NCI-H2171 (cell line): ENCODE measurements at places on chromosomes 16 and 17.

- peak; percentile 74 for DNase-seq
Measured at GRCh38 chr17:58587713-58588117, 73.3 kb upstream of the MTMR4 start.

DNA sequence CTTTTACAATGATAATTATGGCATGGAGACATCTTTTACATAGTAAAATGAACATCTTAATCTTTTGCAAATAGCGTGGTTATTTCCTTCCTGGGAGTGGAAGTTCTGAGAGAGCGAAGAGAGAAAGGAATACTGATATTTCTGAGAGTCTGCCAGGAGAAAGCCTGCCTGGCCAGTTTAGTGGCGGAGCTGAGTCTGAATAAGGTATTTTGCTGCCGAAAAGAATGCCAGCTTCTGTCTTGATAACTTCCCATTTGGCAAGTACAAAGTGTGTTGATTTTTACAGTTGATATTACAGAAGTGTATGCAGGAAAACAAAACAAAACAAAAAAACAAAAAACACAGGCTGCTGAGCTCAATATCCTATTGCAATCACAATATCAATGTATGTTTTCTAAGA, 55.9 kb downstream of the KCNJ2 start:
- DNase-seq = no peak

DNA sequence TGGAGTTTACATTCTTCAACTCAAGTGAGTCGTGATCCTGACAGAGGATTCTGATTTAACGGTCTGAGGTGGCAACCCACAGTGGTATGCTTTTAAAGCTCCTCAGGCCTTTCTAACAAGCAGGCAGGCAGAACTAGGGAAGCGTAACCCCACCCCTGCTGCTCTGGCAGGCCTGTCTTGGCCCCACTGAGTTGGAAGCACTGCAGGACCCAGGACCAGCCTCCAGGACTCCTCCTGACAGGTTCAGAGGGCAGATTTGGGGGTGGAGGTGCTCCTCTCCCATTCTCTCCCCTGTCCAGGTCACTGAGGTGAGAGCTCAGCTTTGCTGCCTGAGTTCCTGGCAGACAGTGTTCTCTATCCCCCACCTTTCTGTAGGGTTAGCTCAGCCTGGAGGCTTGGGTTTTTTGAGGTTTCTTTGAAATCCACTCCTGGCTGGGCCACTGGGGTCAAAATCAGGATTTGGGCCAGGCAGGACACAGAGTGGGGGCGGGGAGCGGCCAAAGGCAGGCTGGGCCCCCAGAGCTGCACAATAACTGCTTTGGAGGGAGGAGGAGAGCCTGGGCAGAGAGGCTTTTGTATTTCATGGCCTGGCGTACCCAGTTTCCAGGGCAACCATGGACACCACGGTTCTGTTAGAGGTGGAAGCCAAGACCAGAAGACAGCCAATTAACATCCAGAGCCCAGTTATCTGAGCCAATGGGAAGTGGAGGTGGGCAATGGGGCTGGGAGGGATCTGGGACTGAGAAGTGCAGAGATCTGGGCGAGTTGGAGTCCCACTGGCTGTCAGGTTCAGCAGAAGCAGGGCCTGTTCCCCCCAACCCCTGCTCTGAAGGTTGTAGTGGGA, 9.5 kb downstream of the MRPL27 start:
- no peak for DNase-seq

- DNase-seq = no peak
Measured at GRCh38 chr17:67126983-67127382, 82.6 kb downstream of the CACNG1 start.

- DNase-seq = no peak
Measured at GRCh38 chr17:16378636-16379282, 2.1 kb upstream of the UBB start.

DNA sequence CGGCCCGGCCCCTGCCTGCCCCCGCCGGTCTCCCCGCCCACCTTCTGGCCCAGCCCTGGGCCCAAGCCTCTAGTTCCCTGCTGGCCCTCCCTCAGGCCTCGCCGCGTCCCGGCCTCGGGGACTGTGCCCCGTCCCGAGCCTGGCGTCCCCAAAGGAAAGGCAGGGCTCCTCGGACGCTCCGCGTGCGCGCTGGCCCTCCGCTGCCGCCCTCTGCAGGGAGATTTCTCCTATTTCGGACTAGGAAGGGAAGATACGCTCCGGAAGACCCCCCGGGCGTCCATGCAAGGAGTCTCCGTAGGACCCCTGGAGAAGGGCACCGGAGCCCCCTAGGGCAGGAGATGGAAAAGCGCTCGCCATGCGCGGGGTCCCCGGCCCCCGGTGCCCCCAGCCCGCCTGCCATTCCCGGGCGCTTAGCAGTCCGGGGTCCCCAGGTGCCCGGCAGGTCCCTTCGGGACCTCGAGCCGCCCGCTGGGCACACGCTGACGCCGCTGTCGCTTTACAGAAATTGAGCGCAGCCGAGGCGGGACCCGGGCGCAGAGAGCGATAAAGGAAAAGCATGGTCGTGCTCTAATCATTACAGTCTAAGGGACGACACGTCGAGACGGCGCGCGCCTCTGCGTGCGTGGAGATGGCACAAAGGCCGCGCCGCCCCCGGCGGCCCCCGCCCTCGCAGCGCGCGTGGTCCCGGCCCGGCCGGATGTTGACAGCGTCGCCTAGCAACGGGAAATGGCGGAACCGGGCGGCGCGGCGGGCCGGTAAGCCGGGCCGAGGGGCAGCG, at the start of gene CCDC40:
Gene CCDC40, plus strand, starts transcription at position 706 of the 778 bp plus-strand sequence. Its CDS starts 21 bp downstream, at position 727.
- peak; percentile 71 for DNase-seq

- no peak for DNase-seq
Measured at GRCh38 chr17:37507111-37507510, 17.4 kb downstream of the DUSP14 start.

GRCh38 chr16:27285676-27286196, 17.2 kb upstream of the NSMCE1 start:
- no peak for DNase-seq

GRCh38 chr16:68345958-68346635, 35.3 kb downstream of the PRMT7 start:
- DNase-seq = no peak

DNA sequence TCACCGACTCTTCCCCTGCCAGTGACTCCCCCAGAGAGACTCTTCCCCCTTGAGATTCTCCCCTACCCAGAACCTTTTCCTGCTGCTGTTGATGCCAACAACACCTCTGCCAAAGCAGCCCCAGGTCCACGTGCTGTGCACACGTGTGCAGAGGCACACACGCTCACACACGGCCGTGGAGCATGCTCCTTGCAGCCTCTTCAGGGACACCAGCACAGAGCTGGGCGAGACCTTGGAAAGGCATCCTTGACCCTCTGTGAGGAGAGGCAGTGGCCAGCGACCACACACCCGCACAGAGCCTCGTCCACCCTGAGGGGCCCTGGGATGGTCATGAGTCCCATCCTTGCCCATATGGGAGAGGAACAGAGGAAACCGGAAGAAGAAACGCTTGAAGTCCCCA, 181.9 kb downstream of the RBFOX3 start:
- DNase-seq = no peak
